Activated CD4-positive, alpha-beta T cell treated with anti-CD3 and anti-CD28 coated beads for 36 hours (primary cell): ENCODE measurements at places on chromosomes 5 and 9. TPM values are rescaled to one million over a fixed set of nuclear protein-coding genes. Genes with fewer than 3 reads are reported as not detected.

DNA sequence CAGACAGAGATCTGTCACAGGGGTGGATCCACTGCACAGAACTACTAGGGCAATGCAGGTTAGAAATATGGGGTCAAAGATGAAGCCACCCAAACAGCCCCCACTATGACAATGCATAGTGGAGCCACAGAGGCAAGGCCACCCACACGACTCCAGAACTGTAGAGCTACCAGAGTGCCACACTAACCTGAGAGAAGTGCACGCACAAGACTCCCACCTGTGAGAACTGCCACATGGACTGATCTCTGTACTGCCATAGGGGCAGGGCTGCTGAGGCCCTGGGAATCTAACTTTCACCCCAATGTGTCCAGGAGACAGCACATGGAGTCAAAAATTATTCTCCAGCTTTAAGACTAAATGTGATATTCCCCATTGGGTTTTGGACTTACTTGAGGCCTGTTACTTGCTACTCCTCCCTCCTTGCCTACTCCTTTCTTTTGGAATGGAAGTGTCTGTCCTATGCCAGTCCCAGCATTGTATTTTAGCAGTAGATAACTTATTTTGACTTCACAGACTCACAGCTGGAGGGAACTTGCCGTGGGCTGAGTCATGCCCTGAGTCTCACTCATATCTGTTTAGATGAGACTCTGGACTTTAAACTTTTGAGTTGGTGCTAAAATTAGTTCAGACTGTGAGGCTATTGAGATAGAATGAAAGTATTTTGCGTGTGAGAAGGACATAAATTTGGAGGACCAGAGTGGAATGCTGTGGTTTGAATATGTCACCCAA is 853.3 kb downstream of the MAT2B start:
- DNase-seq, result no peak

DNA sequence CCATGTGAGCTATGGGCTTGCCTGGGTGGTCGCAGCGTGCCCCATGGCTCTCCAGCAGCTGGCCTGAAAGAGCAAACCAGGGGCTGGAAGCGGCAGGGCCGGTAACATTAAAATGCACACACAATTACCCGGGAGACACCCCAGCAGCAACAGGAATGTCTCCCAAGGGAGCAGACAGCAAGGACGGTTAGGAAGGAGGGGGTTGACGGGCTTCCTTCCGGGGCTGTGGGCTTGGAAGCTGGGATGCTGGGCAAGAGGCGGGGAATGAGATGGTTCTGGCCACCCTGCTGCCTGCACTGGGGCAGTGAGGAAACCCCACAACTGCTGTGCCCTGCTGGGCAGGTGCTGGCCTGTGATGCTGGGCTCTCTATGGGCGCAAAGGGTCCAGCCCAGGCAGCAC is 71.8 kb upstream of the ADAMTS2 start:
- DNase-seq, result no peak

- no peak for DNase-seq
These were observed 12.0 kb downstream of the SNX18 start for GRCh38 chr5:54529565-54529964.

GRCh38 chr5:52580921-52581320 is 206.8 kb upstream of the ITGA1 start:
- no peak for DNase-seq

- DNase-seq, result no peak
These were observed 19.4 kb downstream of the CCDC171 start for GRCh38 chr9:15572200-15572770.

DNA sequence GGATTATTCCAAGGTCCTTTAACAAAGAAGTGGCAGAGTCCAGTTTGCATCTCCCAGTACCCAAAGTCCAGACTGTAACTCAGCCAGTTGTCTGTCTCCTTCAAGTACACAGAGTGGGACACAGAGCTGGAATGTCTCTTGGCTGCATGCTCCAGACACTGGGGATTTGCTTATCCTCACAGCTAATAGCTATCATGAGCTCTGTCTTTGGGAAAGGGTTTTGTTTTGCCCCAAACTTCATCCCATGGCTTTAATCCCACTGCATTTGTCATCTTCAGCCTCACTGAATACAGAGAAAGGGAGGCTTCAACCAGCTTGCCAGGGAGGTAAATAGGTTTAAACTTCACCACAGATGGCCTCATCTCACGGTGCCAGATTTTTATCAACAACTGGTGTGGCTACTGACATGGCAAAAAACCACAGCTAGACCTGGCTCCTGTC is 412.2 kb upstream of the SLC24A2 start:
- no peak for DNase-seq

- peak; percentile 8 for DNase-seq
These were observed 16.7 kb downstream of the EXOC3 start for GRCh38 chr5:459562-460272.

DNA sequence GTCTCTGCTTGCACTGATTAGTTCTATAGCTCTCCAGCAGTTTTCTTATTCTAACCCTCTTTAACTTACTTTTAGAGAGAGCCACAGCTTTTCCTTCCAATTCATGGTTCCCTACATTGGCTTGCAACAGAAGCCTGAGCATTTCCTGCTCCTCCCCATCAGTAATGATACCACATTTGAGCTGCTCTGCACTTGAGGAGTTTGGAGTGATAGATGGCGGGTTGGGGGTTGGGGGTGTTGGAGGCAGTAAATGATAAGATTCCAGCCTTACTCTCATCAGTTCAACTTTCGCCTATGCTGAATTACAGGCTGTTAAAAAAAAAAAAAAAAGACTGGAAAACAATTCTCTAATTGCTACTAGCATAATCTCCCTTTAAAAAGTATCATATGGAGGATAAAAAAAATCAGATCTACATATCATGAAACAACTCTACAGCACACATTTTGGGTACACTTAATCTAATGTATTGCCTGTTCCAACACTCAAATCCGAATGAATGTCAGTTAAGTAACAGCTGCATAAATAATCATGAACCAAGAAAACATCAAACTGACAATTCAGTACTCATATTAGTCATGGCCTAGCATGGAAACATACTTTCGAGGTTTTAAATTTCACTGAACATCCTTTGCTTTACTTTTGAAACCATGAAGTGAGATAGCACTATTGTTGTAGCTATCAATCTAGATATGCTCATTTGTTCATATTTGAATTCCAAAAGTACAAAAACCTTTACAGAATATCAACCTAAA is 224.7 kb downstream of the NFIB start:
- no peak for DNase-seq

DNA sequence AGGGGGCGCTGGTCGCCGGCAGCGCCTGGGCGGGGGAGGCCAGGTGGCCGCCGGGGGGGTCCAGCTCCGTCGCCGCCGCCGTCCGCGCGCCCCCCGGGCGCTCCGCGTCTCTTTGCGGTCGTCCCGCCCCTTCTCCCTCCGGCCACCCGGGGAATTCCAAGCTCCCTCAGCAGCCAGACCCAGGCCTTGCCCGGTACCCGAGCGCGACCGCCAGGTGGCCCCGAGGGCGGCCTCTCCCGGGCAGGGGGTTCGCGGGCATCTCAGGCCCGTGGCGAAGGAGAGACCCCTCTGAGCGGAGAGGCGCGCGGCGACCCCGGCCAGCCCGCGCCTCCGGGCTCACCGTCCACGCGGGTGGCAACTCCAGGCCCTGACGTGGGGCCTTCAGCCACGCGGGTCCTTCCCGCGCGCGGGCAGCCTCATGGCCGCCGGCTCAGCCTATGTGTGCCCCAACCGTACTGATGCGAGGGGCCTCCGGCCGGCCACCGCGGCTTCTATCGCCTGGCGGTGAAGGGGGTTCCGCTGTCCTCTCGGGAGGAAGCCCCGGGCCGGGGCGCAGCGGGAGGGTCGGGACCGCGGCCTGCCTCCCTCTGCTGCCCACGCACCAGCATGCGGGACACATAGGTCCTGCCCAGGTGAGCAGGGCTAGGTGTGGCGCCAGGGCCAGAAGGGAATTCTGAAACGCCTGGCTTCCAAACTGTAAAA is 529 bp upstream of the NRARP start:
- DNase-seq, result no peak

DNA sequence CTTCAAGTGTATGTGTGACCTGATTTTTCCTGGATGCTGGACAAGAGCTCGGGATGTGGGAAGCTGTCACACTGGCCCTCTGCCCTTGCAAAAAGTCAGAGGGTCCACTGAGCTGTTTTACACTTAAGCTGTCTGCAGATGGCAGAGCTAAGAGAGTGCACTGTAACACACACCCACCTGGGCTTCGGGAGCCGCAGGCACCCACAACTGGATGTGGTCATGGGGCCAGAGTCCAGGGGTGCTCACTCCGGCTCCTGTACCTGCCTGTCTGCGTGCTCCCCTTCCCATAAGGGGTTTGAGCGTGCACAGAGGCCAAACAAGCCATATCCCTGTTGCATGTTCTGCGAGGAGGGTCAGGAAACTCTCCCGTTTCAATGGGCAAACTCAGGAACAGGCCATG is 82.5 kb downstream of the LRRC70 start:
- no peak for DNase-seq

DNA sequence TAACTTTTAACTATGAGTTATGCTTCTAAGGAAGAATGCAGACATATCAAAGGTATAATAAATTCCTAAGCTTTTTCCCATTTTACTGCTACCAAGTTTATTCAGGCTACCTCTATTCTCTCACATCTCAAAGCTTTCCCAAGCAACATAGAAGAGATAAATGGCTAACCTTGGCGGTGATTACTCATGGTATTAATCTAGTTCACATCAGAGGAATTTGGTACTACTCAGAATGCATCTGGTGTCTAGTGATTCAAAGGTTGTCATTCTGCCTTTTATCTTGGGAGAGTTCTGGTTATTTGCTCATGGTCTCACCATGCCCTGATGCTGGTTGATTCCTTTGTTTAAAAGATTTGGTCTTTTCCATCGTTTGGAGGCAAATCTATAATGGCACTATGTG is 182.7 kb downstream of the TAF11L14 start:
- no peak for DNase-seq

DNA sequence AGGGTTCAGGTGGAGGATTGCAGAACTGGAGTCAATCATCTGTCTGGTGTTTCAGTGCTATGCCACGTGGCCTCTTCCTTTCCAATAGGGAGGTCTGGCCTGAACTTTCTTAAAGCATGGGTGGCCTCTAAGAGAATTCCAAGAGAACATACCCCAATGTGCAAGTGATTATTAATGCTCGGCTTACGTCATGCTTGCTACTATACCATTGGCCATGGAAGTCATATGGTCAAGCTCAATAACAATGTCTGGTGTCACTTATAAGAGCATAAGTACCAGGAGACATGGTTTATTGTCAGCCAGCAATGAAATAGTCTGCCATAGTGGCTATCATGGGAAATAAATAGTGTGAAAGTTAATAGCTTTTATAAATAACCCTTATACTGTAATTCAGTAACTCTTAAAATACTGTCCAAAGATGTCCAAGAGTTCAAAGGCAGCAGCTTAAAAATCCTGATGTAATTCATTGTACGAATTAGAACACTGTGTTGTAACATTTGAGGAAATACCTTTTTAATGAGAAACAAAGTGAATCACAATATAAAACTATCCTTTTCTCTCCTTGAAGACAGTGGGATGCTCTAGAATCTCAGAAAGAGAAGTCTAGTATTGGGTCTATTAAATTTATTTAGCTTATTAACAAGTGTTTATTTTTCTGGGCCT is 355.4 kb upstream of the PRR16 start:
- DNase-seq, result no peak

DNA sequence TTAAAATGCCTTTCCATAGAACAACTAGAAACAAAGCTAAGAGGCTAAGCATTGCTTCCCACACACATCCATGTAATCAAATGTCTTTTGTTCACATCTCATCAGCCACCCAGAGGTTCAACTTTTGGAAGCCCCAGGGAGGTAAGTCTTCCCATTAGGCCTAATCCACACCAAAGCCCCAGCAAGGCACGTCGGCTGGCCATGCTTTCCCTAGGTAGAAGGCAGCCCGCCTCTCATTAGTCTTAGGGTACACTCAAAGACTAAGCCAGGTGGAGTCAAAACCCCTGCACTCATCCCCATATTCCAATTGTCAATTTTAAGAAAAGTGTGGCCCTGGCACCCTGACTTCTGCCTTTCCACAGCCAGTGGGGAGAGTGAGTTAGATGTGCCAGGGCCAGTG is 87.9 kb downstream of the ATPSCKMT start:
- DNase-seq, result no peak

DNA sequence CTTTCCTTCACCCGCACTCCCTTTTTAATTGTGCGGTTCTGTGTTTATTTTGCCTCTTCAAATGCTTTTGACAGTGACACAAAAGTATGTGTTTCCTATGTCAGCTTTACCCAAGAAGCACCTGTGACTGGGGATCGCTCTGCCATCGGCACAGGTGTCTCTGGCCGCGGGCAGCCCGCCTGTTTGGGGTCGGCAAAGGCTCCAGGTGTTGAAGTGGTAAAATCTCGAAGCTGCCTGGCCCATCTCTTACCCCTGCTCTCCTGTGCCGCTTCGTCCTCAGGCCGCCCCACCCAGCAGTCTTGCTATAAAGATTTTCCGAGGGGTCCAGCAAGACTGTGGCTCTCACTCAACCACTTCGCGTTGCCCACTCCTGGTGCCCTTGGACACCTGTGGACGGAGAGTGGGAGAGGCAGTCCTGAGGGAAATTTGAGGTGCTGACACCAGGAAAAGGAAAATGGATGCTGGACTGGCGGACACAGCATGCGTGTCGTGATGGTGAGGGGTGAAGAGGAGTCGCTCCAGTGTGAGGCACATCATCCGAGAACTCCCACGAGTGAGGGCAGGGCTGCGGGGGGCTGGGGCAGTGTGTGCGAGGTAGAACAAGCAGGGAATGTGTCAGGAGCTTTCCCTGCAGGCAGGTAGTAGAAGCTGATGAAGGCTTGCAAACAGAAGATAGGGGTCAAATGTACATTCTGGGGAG is 29.1 kb upstream of the CEP72 start:
- DNase-seq, result no peak

- no peak for DNase-seq
These were observed 32.8 kb downstream of the FNIP1 start for GRCh38 chr5:131763968-131764367.

DNA sequence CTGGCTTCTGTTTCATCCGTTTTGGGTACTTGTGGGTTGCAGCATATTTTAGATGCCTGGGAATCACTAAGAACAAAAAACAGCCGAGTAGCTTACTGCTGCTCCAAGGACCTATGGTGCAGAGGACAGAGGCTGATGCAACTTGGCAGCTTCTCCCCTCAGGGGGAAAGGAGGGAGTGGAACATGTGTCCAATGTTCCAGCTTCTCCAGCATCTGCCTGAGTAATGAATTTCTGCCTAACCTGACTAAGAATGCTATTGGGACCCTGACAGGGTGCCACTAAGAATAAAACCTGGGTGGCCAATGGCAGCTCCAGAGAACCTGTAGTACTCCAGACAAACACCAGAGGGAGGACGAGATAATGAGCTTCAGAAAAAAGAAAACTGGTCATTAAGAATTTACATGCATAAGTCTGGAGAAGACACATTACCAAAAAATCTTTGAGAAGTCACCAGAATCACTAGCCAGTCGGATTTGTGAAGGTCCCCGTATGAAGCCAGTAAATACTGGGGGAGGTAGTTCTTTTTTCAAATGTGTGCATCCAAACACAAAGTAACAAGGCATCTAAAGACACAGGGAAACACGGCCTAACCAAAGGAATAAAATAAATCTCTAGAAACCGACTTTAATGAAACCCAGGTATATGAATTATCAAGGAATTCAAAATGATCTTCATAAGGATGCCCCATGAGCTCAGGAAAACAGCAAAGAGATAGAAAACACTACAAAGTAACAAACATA is 293.5 kb downstream of the HINT1 start:
- peak; percentile 57 for DNase-seq

The SH3GLB2 gene
- 53.7 TPM for total RNA-seq

The CARTPT gene
- not detected for total RNA-seq

The HSPB3 gene
- not detected for total RNA-seq

The PCDHGA8 gene
- not detected for total RNA-seq

The HCN1 gene
- not detected for total RNA-seq

The RGS14 gene
- 62.0 TPM for total RNA-seq

The PCDHB14 gene
- total RNA-seq, result not detected

The GTF3C5 gene
- 84.5 TPM for total RNA-seq

The CCDC192 gene
- not detected for total RNA-seq
